ENCODE measurements at places on chromosomes 2 and 18. TPM values are rescaled to one million over a fixed set of nuclear protein-coding genes. Genes with fewer than 3 reads are reported as not detected.

Gene KCNIP3
- 69.1 TPM for total RNA-seq

Gene ABCG8
- 0.43 TPM for total RNA-seq

- H3K27ac ChIP-seq: no peak overlapping the region
- H3K4me3 ChIP-seq: no peak overlapping the region
- no peak for DNase-seq
- H3K4me1 ChIP-seq: no peaks in the 10 kb centered on the region
- H3K27me3 ChIP-seq: no peaks in the 10 kb centered on the region
- H3K36me3 ChIP-seq: no peaks in the 10 kb centered on the region
Observed at GRCh38 chr18:25674183-25674582, 322.2 kb upstream of the ZNF521 start.

Gene SPC25
- total RNA-seq: 0.99 TPM

DNA sequence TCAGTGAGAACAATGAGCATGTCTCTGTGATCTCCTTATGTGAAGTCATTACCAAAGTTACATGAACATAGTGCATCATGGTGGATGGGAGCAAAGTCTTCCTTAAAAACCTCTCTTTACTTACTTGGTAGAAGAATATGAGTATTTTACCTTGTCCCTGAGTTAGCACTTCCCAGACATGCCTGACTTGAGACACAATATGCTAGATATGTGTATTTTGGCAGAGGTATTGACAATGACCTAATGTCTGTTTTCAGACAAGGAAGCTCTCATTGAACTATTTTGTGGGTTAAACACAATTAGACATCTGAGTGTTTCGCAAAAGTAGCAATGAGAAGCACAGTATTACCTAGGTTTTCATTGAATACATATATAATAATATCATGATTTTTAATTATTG is 99.1 kb upstream of the MC4R start:
- H3K4me3 ChIP-seq: no peak overlapping the region
- no peak overlapping the region for H3K27ac ChIP-seq
- no peak for DNase-seq
- H3K36me3 ChIP-seq: no peaks in the 10 kb centered on the region
- no peaks in the 10 kb centered on the region for H3K4me1 ChIP-seq

GRCh38 chr2:35063836-35064235 is 1291.7 kb upstream of the CRIM1 start:
- H3K4me3 ChIP-seq: no peak overlapping the region
- no peaks in the 10 kb centered on the region for H3K36me3 ChIP-seq
- H3K27ac ChIP-seq: no peak overlapping the region
- no peaks in the 10 kb centered on the region for H3K4me1 ChIP-seq

Gene ITGA6
- 166 TPM for total RNA-seq

DNA sequence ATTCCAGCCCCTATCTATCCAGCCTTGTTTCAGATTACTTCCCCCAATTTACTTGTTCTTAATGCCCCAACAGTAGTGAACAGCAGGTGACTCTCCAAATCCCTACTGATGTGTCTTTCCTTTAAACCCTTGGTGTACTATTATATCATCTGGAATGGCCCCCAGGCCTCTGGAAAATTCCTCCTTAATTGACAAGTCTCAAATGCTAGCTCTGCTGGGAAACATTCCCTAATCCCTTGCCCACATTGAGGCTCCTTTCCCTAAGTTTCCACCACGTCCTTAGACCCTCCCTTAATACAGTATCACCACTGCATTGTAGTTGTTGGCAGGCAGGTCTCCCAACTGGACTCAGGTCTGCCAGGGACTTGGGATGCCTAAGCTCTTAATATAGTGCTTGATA is 41.0 kb downstream of the MYO3B start:
- no peak overlapping the region for H3K27ac ChIP-seq
- H3K4me1 ChIP-seq: no peaks in the 10 kb centered on the region

Gene DNAJB2
- 149 TPM for total RNA-seq
